M059J (cell line): ENCODE measurements at places on chromosomes 7 and 10.

DNA sequence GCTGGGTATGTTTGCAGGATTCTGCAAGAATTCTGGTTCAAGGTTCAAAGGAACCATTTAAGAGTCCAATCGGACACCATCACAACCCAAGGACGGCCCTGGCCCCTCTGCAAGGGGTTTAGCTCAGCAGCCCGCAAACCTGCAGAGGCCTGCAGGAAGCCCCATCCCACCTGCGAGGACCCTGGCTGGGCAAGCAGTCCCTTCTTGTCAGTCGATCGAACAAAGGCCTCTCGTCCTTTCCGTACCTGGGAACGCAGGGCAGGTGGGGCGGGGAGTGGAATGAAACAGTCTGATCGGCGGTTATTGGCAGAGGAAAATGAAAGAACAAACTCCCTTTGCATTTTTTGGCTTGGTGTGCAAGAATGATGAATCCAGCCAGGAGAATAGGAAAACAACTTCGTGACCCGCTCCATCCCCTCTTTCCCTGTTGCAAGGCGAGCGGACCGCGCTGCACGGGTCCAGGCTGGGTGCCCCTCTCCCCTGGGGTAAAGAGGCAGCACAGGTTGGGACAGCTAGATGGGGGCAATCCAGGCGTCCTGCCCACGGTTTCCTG is 73.7 kb downstream of the INSIG1 start:
- no peak for DNase-seq

DNA sequence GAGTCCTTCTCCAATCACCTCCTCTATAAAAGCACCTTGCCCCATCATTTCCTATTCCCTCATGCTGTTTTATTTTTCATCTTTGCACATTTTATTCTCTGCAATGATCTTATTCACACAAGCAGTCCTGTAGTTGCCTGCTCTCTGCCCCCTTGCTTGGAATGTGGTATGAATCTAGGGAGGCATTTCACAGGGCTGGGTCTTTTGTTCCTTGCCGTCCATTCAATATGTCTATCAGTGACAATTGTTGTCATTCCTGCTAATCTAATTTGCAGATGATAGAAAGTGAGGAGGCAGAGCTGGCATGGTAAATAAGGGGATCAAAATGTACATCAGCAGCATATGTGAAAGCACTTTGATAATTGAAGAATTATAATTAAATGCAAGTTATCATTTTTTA is 246.2 kb upstream of the C7orf33 start:
- no peak for DNase-seq

DNA sequence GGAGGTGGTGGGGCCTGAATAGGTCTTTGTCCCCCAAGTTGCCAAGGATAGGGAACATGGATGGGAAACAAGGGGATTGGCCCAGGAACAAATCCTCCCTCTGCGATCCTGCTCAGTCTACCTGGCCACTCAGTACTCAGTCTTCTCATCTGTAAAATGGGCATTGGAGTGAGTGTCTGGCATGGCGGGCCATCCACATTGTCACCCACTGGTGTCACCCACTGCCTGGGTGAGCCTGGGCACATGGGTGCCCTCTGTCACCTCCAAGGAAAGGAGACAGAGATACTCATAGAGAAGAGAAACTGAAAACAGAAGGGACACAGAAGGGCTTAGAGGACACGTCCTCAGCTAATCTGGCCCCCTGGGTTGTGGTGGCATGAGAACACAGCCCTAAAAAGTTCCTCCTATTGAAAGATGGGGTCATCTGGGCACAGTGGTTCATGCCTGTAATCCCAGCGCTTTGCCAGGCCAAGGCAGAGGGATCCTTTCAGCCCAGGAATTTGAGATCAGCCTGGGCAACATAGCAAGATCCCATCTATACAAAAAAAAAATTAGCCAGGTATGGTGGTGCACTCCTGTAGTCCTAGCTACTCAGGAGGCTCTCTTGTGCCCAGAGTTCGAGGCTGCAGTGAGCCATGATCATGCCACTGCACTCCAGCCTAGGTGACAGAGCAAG is 12.5 kb upstream of the TNRC18 start:
- no peak for DNase-seq

- peak; percentile 61 for DNase-seq
Measured at GRCh38 chr7:26090927-26091519, 61.0 kb upstream of the NFE2L3 start.

- peak; percentile 61 for DNase-seq
Measured at GRCh38 chr10:121076776-121077715, 225.9 kb downstream of the WDR11 start.

- no peak for DNase-seq
Measured at GRCh38 chr7:114708646-114709045, 213.2 kb upstream of the MDFIC start.

DNA sequence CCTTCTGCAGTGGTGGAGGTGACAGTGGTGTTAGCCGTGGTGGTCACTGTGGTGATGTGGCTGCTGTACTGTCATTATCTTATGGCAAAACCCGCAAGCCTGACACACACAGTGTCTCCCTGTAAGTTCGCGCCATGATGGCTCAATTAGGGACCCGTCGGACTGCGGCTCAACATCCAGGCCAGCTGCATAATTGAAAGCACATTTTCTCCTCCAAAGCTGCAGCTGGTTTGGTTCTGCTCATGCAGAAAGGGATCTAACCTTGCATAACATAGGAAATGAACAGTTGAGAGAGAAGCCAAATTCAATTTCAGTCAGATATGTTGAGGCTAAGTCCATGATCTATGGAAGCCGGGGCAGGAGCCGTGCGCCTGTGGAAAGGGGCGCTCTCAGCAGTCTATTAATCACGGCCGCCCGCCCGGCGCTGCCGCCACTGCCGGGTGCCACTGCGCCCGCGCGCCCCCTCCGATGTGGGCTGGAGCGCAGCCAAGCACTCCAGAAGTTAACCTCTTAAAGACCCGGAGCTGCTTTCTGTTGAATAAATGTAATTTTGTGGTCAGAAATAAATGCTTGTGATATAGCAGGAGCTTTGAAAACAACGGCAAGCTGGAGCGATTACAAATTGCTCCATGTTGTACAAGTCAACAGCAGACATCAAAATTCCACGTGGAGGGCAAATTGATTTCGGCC is 227.7 kb downstream of the CUX1 start:
- peak; percentile 80 for DNase-seq

GRCh38 chr7:24477398-24478136 is 95.7 kb upstream of the PALS2 start:
- DNase-seq, result peak; percentile 86

DNA sequence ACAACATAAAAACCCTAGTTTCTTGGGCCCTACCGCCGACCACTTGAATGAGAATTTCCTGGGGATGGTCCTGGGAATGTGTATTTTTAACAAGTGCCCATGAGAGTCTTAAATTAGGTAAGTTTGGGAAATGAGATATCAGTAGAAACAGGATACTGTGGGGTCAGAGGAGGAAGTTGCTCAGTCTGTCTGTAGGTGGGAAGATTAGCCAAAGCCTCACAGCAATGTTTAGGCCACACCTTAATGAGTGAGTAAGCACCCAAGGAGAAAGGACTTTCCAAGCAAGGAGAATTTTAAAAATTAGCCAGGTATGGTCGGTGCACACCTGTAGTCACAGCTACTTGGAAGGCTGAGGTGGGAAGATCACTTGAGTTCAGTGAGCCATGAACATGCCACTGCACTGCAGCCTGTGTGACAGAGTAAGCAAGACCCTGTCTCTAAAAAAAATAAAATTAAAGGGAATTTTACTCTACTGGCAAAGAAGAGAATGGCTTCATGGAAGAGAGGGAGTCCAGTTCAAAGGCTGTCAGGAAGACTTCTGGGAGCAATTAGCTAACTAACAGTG is 31.9 kb downstream of the PAPSS2 start:
- no peak for DNase-seq

DNA sequence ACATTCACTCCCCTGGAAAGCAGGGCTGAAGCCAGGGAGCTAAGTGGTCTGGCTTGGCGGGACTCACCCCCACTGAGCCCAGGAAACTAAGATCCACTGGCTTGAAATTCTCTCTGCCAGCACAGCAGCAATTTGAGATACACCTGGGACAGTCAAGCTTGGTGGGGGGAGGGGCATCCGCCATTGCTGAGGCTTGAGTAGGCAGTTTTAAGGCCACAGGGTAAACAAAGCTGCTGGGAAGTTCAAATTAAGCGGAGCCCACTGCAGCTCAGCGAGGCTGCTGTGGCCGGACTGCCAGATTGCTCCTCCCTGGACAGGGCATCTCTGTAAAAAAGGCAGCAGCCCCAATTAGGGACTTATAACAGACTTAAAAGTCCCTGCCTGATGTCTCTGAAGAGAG is 108.2 kb upstream of the FAM13C start:
- DNase-seq, result no peak

GRCh38 chr10:5976512-5977470 is 552 bp downstream of the IL15RA start:
- peak; percentile 40 for DNase-seq

DNA sequence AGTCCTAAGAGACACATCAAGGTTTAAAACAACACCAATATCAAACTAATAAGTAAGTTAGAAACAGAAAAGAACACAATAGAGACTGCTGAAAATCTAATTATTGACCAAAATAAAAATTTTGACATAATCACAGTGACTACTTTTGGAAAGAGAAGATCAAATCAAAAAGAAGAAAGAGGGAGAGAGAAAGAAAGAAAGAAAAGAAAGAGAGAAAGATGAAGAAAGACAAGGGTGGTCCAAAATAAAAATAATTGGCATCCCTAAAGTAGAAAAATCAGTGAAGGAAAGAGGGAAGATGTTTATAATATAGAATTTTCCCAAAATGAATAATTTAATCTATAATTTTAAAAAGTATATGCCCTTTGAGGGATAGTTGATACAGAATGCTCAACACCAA is 118.8 kb upstream of the VIPR2 start:
- no peak for DNase-seq

DNA sequence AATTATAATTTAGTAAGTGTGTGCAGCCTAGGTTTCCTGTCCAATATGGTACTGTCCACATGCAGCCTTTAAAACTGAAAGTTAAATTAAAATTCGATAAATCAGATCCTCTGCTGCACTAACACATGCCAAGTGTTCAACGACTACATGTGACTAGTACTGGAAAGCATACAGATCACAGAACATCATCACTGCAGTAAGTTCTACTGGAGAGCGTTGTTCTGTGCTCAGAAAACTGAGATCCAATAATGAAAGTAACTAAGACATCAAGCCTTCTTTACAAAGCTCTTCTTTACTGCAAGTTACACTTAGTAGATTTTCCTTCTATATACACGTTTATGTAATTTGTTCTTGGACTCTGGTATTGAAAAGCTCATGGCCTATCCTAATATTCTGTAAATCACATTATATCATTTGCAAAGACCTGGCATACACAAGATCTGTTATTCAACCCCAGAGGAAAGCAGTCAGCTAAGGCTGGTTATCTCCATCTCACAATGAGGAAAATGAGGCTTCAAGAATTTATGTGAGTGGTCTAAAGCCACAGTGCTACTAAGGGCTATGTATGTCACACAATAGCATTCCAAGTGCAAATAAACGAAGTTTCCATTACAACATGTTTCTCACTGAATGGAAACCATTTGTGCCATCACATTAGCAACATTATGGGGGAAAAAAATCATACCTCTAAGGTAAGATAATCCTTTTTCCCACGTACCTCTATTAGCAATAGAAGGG is 77.6 kb downstream of the VPS41 start:
- no peak for DNase-seq

- DNase-seq, result no peak
Measured at GRCh38 chr10:124837687-124838086, 36.1 kb downstream of the ABRAXAS2 start.

- DNase-seq, result no peak
Measured at GRCh38 chr10:32556783-32557395, 110.9 kb downstream of the CCDC7 start.

DNA sequence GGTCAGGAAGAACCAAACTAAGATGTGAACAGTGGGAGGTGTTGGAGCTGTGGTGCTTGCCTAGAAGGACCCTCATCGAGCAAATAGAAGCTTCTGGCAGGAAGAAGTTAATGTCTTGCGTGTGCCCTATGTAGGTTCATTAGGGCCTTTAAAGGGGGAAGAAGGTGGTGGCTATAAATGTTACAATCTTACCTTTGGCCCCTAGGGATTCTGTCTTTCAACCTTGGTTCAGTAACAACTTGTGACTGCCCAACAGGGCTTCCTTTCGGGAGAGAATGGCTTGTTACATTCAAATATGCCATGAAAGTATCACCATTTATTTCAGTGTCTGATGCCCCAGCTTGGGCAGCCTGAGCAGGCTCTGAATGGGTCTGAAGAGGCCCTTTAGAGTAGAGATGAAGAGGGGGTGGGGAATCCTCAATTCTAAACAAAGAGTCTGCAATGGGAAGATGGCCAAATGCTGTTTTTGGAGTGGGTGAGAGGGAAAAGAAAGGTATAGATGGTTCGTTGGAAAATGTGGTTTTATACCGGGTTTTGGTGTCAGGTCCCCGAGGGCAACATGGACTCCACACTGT is 108.0 kb downstream of the TCF7L2 start:
- no peak for DNase-seq

DNA sequence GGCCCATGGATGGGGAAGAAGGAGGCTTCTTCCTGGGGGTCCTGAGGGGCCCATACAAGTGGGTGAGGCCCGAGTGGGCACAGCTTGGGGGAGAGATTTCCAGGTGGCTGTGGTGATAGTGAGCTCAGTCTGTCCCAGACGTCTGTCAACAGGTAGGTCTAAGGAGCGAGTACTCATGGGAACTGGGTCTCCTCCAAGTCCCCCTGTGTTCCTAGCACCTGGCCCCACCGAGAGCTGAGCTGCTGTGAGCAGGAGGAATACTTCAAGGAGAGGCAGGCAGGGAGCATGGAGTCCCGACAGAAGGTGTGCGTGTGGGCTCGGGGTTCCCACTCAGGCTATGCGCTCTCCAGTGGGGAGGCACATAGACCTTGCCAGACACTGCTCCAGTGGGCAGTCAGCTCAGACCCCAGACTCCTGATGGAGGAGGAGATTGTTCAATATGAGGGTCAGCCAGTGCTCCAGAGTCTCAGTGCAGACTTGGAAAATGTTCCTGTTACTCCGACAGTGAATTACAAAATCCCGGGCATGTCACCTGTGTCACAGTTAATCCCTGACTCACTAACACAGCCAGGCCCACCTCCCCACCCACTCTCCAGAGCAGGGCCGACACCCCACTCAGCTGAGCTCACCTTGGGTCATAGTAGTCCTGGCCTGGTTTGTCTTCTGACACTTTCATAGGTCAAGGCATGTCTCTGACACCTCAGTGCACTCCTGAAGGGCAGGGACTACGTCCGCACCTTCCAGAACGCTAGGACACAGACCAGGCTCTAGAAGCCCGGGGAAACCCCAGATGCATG is 28.2 kb upstream of the C10orf53 start:
- DNase-seq, result no peak

- DNase-seq, result no peak
Measured at GRCh38 chr7:35037211-35037525, at the start of gene DPY19L1. Gene DPY19L1, minus strand, starts transcription at chr7:35037485. Its CDS starts 91 bp downstream, at chr7:35037394.
